Kidney (tissue), 22 donors: ENCODE measurements at places on chromosomes 7 and 10.

DNA sequence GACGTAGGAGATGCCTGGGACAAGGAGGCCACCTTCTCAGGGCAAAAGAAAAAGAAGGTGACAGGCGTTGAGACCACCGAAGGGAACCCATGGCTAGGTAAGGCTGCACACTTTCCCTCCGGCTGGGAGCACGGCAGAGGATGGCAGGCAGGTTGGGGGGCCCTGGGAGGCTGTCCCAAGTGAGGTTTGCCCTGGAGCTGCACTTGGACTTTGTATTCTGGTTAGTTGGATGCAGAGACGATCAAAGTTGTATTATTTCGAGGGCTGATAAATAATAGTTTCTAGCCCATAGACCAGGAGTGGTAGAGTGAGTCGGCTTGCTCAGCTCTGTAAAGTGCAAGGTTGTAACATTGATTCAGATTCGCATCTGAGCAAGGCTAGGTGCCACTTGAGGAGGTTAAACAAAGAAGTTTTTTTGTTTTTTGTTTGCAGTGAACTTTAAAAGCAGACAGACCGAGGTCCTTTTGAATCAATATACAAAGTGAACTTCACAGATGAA lies 608 bp downstream of the ENTPD7 start:
- DNase-seq, result no peak

- DNase-seq, result no peak
These were observed 4.4 kb upstream of the ST7 start for GRCh38 chr7:116948934-116949333.

DNA sequence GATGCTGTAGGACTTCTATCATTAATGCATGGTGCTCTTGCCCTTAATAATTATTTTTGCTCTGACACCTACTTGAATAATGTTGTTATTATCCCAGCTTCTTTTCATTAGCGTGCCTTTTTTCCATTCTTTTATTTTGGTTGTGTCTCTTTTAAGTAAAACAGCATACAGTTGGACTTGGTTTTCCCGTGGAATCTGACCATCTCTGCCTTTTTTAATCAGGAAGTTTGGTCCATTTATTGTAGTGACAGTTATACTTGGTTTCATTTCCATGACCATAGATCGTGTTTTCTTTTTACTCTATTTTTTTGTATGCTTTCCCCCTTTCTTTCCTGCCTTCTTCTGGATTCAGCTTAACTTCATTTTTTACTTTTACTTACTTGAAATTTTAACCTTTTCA lies 4.6 kb downstream of the PAPOLB start:
- DNase-seq, result no peak

- no peak for DNase-seq
These were observed 26.4 kb downstream of the PRF1 start for GRCh38 chr10:70575874-70576802.

DNA sequence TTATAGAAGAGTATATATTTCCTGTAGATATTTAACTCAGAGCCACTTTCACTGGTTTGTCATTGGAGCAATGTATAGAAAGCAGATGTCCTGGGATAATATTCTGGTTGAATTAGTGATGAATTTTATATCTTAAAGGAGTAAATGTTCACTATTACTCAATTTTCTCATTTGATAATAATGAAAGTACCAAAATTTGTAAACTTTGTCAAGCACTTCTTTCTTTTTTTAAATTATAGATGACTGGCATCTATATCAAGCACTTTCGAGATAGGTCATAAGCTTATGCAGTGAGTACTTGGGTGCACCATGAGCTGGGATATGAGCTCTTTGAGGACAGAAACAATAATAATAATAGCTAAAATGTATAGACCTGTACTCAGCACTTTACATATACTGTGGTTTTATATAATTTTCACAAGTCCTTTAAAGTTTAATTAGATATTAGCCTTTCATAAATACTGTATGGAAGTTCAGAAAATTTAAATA lies 11.3 kb downstream of the RSBN1L start:
- no peak for DNase-seq

DNA sequence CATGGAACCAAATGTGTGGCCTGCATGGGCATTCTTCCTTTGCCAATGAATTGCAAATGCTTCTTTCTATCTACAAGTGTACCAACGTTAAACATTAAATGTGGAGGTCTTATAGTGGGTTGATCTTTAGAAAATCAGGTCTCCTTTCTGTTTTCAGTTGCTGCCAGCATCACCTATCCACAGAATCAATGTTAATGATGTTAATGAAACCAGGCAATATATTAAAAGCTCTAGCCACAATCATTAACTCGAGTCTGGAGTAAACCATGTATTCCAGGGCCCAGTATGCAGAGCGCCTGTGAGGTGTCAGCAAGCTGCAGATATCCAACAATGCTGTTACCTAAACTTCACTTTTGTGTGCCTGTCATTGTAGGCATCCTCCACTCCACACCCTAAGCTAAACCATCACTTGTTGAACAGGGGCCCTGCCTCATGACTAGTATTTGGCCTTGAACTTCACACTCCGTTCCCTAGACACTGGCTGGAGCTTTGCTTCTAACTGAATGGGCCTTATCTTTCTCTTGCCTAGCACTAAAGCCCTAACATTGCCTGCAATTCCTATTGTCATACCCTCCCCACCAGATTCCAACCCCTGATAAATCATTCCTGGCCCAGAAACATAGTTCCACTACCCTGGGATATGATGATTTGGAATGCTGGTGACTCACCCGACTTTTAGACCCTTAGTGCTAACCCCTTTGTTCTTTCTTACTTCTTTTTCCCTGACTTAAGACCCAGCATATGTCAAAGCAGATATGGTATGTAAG lies 24.3 kb upstream of the ITGB8 start:
- DNase-seq, result peak; percentile 34

DNA sequence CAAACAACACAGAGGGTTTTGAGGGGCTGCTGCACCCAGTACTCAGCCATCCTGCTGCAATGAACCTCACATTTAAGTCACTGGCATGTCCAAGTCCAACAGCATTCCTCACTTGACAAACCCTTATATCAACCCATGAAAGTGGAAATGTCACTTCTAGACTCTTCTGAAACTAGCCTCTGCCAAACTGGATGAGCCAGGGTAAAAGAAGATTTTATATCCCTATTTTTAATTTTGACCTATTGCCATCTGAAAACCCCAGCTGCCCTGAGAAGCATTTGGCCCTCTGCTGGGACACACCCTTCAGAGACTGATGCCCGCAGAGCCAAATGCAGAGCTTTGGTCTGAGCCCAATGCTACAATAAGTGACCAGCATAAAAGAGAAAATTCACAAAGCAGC lies 201.1 kb downstream of the ANK3 start:
- no peak for DNase-seq

DNA sequence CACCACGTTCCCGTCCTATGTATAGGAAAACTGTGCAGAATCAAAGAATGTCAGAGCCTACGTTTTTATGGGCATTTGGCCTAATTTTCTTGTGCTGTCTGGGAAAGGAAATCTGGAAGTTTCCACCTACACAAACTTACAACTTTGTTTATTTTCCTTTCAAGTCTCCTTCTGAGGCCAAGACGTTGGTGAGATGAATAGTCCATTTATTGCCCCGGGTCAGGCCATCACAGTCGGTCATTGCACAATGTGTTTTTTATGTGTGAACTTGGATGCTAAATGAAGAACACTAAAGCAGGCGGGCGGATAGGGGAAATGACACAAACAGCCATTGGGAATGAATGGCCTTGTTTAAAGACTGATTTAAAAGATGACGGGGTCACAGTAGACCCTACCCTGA lies 38.6 kb downstream of the TRIL start:
- DNase-seq, result no peak

DNA sequence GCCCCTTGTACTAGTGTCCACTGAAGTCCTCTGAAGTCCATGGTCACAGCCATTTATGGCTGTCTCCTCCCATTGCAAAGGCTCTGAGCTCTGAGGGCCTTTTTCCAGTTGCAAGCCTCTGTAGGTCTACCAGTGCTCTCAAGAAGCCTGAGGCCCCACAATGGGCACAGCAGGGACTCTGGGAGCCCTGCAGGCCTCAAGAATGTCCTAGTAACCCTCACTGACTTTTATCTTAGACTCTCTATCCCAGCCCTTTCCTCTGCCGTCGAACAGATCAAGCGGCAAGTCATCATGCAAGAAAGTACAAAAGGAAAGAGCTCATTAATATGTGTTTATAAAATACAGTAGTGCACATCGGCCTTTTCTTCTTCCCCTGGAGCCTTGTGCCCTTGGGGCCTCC lies 23.4 kb downstream of the VWA2 start:
- no peak for DNase-seq
